ENCODE measurements at places on chromosomes 5 and 9.

DNA sequence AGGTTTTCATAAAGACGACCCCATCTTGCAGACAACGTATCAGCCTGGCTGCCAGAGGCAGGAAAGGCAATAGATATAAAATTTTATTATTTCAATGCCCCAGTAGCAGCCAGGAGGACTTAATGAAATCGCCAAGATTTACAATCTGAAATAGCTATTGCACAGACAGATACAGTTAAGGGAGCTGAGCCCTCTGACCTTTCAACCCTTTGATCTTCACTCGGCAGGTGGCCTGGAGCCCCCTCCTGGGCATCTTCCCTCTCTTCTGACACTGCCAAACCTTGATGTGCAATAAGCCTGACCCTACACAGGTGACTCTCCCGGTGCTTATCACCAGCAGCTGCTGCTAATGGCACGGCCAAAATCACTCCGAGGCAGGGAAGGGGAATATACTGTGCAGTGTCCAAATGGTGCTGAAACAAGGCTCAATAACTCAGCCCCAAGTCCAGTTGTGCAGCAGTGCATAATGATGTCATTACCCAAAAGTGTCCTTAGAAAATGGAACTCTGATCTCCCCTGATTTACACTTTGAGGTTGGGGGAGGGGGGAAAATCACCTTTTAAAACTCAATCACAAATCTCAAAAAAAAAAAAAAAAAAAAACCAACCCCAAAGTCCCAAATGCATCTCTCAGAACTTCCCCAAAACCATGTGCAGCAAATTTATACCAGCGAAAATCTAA, 242.0 kb downstream of the CRB2 start:
- DNase-seq: no peak

- DNase-seq: no peak
Measured at GRCh38 chr5:146528236-146528635, 12.2 kb upstream of the GPR151 start.

DNA sequence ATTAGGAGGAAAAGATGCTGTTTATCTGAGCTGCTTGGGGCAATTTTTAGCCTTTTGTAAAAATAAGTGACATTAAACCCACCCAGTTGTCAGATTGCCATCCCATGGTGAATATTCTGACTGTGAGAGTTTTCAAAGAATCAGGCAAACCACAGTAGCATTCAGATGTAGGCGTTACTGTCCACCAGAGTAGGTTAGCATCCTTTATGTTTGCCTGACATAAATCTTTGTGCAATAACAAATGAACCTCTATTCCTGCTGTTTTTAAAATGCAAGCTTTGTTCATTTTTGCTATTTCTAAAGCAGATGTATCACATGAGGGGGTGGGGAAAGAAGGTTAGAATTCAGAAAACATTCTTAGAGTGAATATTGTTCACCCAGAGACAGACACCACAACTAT, 427.8 kb downstream of the CDH9 start:
- no peak for DNase-seq

DNA sequence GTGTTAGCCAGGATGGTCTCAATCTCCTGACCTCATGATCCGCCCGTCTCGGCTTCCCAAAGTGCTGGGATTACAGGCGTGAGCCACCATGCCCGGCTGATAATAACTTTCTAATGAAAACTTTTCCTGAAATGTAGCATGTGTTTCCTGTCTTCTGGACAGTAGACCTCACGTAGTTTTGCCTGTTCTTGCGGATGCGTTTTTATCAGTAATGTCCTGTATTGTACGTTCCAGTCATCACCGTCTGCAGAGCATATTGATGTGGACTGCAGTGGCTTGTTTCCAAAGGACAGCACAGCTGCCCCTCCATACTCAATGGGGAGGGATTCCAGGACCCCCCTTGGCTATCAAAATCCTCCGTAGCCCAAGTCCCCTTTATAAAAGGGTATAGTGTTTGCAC, 12.8 kb downstream of the EXOC3 start:
- DNase-seq: no peak

DNA sequence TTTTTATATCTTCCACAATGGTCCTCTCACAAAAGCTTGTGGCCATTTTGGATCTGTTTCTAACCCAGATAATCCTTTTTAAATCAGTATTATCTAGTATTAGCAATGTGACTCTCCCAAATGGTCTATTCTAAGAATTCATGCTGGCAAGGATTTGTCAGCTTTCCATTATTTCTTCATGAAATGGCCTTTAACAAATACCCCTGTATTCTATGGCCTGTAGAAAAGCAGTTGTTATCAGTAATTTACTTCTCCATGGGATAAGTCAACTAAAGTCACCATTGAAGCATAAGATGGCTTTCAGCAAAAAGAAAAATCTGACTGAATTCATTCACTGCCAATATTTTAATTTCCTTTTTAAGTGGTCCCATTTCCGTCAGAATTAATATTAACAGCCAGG, 346.4 kb upstream of the FAM174A start:
- DNase-seq: no peak

DNA sequence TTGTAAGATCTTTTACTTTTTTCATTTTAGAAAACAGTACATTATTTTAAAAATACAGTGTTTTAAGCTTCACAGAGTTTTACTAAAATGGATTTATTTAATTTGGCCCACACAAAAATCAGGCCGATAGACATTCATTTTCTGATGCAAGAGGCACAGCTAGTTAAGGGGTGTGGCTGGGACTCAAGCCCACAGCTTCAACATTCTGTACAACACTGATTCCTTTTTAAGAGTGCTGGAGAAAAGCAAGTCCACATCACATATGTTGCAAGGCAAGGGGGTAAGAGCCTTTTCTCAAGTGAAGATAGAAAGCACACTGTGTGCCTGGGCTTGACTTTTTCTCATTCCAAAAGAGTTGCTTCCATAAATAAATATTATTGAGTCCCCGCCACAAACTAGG, 195.9 kb downstream of the RFK start:
- DNase-seq: no peak

GRCh38 chr9:120616966-120617935, 37.3 kb upstream of the CDK5RAP2 start:
- no peak for DNase-seq

- no peak for DNase-seq
Measured at GRCh38 chr5:174612686-174613085, 111.7 kb upstream of the MSX2 start.

DNA sequence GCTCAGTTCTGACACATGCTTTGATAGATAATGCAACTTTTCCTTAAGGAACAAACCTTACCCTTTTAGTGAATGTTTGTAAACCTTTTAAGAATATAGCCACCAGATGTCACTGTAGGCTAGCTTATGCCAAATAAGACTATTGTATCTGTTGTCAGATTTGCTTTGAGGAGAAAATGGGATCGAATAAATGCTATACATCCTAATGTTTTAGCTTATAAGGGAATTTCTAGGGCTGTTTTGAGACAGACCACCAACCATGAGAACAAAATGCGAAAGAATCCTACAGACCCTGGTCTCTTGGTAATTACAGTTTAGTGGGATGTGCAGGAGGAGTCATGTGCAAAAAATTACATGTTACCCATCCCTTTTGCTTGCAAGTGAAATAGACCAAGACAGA, 127.6 kb upstream of the NMUR2 start:
- no peak for DNase-seq

DNA sequence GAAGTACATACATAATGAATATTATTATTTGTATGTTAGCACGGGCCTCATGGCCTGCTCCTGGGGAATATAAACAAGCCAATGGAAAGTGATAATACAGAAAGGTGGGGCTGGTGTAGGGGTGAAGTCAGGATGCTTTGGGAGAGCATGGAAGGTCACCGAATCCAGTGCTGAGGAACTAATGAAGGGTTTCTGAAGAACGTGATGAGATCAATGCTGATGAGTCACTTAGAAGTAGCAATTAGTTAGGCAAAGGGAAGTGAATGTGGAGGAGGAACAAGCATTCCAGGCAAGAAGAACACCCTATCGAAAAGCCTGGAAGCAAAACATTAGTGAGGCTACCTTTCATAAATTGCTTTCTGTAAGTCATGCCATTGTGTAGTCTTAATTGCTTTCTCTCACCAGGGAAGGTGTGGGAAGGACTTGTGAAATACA, 2.1 kb downstream of the ANXA1 start:
- no peak for DNase-seq

GRCh38 chr5:15474143-15474719, 25.7 kb upstream of the FBXL7 start:
- no peak for DNase-seq

GRCh38 chr5:31639481-31640411, 815 bp downstream of the PDZD2 start:
- no peak for DNase-seq

DNA sequence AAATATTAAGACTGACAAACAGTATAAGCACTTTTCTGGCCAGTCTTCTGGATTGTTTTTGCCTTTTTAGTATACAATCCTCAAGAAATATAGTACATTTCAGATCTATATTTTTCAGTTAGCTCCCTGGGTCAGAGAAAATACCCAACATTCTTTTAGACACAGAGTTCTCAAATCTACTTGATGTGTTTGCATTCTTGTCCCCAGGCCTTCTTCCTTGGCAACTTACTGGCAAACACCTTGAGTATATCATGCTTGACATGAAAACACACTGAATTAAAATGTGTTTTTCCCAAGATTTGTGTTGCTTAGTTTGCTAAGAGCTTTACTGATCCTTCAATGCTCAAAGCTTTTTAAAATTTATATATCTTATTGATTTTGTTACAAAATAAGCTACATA, 1413.1 kb upstream of the CDH9 start:
- no peak for DNase-seq

DNA sequence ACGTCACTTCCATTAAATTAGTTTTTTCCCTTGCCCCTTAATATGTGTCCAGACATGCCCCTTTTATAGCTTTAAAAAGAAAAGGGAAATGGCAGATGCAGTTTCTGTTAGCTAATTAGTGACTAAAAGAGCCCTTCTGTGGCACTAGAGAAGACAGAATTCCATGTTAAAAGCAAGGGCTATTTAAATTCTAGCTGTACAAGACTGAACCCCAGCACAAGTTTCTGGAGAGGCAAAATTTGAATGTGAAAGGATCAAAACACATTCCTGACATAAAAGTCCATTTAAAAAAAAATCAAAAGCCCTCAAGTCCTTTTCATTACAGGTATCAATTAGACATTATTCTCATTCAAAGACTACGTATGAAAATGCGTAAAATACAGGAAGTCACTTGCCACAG, 78.7 kb downstream of the HAPLN1 start:
- no peak for DNase-seq

DNA sequence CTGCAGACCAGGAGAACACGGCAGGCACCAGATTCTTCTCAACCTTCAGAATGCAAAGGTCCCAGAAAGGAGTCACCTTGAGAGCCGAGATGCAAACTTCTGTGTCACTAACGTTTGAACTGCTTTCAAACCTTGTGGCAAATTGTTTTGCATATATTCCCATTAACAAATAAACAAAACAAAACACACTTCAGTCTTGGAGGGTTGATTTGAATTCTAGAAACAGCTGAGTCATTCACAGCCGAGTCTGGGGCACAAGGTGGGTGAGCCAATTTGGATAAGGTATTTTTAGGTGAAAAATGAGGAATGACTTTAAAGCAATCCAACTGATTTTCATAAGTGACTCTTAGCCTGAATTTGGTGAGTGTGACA, 38.8 kb upstream of the ANKRD33B start:
- no peak for DNase-seq

GRCh38 chr5:134086943-134087305, 27.6 kb upstream of the TCF7 start:
- DNase-seq: peak; percentile 67

DNA sequence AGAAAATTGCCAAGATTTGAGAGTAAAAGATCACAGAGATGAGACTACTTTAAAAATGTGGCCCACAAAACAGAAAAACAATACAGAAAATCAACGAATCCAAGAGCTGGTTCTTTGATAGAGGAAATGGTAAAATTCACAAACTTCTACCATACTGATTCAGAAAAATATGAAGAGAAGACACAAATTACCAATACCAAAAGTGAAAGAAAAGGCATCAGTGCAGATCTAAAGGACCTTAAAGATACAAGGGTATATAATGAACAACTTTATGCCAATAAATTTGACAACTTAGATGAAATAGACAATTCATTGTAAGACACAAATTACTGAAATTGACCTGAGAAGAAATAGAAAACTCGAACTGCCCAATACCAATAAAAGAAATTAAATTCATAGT, 24.4 kb upstream of the SLC1A1 start:
- no peak for DNase-seq

DNA sequence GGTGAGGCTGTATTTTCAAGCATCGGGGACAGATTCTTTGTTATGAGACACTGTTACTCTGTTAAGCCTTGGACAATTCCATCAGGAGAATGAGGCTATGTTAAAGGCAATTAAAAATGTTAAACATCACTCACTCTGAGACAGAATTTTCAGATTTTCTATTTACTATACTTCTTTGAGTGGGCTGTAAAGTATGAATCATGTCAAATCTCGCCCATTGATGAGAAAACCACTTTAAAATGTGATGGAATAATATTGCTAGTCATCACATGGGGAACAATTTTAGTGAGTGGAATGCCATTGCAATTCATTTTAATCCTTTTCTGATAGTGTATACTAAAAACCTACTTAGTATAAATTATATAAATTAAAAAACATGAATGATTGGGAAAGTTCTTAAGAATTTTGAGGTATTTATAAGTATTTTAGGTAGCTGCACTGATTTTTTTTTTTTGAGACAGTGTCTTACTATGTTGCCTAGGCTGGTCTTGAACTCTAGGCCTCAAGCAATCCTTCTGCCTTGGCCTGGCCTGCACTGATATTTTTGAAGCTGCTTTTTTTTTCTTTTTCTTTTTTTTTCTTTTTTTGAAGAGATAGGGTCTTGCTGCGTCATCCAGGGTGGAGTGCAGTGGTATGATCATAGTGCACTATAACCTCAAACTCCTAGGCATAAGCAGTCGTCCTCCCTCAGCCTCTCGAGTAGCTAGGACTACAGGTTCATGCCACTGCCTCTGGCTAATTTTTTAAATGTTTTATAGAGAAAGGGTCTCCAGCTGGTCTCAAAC, 73.2 kb downstream of the KIAA1958 start:
- no peak for DNase-seq

DNA sequence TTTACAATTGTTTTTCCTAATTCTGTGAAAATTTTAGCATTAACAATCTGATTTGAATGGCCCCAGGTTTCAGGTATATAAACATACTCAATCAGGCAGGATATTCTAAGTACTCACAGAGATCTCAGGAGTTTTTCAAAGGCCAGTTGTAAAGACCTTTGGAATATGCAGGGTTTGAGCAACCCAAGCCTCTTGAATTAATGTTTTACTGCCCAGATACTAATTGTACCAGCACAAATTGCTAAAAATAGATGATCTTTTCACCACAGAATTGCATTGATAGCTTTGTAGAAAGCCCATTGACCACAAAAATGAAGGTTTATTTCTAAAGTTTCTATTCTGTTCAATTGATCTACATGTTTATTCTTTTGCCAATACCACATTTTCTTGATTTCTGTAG, 186.5 kb downstream of the OSTF1 start:
- no peak for DNase-seq
